ENCODE measurements at places on chromosomes 16 and 17.

DNA sequence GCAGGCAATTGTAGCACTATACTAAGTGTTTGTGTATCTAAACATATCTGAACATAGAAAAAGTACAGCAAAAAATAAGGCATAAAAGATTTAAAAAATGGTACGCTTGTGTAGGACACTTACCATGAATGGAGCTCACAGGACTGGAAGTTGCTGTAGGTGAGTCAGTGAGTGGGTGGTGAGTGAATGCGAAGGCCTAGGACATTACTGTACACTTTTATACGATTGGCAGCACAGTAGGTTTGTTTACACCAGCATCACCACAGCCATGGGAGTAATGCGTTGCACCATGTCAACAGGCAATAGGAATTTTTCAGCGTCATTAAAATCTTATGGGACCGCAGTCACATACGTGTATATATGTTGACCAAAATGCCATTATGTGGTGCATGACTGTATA lies 45.6 kb downstream of the DNAH9 start:
- DNase-seq = no peak

DNA sequence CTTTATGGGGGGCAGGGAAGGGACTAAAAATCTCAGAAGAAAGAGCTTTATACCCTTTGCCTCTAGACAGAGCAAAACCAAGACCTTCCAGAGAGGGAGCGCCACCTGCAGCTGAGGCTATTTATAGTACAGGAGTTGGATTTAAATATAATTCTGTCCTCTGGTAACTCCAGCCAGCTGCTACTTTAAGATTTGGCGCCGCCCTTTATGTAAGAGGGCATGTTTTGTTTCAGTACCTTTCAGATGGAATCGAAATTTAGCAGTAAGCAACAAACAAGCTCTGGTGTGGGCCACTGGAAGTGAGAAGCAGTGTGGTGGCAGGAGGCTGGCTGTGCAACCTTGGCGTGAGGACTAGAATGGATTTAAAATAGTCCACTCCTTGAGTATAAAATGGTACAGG lies 5.2 kb upstream of the GUCY2D start:
- peak; percentile 51 for DNase-seq

DNA sequence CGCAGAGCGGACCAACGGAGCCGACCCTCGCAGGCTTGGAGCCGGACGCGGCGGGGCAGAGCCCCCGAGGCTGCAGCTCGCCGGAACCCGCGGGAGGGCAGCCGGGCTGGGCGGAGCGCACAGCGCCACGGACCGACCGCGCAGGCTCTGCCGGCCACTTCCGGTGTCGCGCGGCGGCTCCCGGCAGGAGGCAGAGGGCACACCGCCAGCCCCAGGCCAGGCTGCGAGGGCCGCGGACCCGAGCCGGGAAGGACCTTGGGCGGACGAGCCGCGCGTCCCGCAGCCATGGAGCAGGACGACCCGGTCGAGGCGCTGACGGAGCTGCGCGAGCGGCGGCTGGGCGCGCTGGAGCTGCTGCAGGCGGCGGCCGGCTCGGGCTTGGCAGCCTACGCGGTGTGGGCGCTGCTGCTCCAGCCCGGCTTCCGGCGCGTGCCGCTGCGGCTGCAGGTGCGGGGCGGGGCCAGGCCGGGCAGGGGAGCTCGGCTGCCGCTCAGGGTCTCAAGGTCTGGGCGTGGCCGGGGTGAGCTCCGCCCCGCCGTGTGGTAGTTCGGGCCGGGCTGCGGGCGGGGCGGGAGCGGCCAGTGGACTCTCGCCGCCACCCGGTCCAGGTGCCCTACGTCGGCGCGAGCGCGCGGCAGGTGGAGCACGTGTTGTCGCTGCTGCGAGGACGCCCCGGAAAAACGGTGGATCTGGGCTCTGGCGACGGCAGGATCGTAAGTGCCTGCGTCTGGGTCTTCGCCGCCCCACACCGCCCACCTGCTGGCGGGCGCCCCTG lies at the start of gene ANTKMT:
ANTKMT (plus strand) TSS at position 157 of the 775 bp plus-strand sequence; CDS start at position 286, 129 bp downstream.
- DNase-seq = peak; percentile 52

GRCh38 chr17:49399995-49400394 lies 14.7 kb downstream of the PHB1 start:
- no peak for DNase-seq

DNA sequence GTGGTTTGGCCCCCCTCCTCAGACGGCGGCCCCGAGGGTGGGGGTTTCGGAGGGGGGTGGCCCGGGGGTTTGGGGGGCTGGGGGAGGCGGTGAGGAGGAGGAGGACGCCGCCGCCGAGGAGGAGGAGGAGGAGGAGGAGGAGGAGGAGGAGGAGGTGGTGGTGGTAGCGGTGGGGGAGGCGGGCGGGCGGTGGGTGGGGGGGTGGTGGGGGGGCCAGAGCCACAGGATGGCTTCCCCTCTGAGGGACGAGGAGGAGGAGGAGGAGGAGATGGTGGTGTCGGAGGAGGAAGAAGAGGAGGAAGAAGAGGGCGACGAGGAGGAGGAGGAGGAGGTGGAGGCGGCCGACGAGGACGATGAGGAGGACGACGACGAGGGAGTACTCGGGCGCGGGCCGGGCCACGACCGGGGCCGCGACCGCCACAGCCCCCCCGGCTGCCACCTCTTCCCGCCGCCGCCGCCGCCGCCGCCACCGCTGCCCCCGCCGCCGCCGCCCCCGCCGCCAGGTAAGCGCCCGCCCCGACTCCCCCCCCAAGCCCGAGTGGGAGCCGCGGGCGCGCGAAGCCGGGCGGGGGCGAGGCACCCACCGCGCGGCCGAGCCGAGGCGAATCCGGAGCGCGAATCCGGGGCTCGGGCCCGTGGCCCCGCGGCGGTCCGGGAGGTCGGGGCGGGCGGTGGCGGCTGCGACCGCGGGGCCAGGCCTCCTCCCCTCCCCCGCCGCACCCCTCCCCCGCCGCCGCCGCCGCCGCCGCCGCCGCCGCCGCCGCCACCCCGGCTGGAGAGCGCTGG lies 3.8 kb upstream of the CHD3 start:
- DNase-seq = peak; percentile 60

DNA sequence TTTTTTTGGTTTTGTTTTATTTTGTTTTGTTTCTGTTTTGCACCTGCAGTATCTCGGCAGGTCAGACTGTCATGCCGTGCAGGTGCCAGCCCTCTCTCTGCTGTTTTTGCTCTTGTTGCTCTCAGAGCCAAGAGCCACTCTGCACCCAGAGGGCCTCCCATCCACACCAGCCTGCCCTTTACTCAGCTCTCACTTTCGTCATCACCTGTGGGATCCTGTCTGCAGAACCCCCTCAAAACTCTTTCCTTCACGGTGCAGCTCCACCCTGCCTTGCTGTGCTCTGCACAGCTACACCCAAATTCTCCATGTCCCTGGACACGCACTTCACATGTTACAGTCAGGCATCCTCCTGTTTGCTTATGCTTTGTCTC lies 2.6 kb downstream of the AOC3 start:
- no peak for DNase-seq

DNA sequence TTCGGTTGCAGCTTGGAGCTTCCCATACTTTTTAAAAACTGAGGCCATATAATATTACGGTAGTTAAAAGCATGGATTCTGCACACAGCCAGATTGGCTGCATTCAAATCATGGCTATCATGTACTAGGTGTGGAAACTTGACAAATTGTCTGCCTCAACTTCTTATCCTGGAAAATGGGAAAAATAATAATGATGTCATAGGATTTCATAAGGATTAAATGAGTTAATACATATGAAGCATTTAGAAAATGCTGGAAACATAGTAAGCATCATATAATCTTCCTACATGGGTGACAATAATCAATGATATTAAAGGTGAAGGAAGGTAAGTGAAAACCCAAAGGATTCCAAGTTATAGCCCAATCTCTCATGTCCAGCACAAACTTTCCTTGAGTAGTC lies 588.5 kb upstream of the HSBP1 start:
- DNase-seq = no peak

- DNase-seq = no peak
These were observed 774.5 kb upstream of the RBFOX1 start for GRCh38 chr16:6558126-6558525.

GRCh38 chr16:71622088-71622487 lies 3.9 kb upstream of the MARVELD3 start:
- no peak for DNase-seq

- DNase-seq = no peak
These were observed 8.3 kb upstream of the RBFOX1 start for GRCh38 chr16:7324321-7324720.

- peak; percentile 63 for DNase-seq
These were observed 101.6 kb downstream of the RAB11FIP4 start for GRCh38 chr17:31492880-31493655.

GRCh38 chr16:17134586-17134985 lies 336.2 kb downstream of the XYLT1 start:
- DNase-seq = no peak

- no peak for DNase-seq
These were observed 7.8 kb downstream of the CLCN7 start for GRCh38 chr16:1466968-1467521.

DNA sequence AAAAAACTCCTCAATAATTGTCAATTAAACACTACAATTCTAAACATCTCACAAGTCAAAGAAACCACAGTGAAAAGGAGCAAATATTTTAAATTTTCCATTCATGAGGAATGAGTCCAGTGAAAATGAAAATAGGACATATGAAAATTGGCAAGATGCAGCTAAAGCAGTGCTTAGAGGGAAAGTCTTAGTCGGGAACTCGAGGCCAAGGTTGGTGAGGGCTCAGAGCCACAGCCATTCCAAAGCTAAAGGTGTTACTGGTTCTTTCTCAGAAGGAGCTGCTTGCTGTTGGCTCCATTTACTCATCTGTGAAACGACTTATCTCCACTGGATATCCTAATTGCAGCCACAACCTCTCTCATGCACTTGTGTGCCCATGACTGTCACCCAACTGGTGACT lies 6.5 kb downstream of the SLC38A8 start:
- DNase-seq = no peak

- DNase-seq = no peak
These were observed 358.6 kb upstream of the CDH11 start for GRCh38 chr16:65480281-65481091.

- DNase-seq = no peak
These were observed 221.5 kb downstream of the ZNF423 start for GRCh38 chr16:49634235-49635008.

DNA sequence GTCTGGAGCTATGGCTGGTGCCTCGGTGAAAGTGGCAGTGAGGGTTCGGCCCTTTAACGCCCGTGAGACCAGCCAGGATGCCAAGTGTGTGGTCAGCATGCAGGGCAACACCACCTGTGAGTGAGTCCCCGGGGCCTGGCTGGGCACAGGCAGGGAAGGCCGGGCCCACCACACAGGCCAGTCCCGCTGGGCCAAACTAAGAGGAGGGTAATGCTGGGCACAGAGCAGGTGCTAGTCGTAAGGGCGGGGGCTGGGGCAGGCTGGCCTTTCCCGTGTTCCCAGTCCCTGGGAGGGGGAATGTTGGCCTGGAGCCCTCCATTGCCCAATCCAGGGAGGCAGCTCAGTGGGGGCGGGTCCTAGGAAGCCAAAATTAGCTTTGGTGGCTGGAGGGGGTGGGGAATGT lies 2.5 kb downstream of the KIF1C start:
- DNase-seq = no peak

GRCh38 chr16:2702871-2703745 lies 16.9 kb downstream of the PRSS27 start:
- DNase-seq = no peak

DNA sequence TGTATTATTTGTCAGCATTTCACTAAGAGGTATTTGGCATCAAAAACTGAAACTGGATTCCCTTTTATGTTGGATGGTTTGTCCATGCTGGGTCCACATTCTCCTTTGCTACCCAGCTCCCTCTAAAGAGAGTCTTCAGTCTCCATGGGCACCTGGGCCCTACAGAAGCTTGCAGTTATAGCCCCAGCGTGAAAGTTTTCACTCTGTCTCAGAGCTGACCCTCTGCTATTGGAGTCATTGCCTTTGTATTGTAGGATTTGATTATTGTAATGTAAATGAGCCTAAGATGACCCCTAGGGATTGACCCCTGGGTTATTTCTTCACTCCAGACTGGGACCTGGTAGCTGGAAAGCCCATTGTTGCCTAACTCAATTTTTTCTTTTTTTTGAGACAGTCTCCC lies 1026.5 kb upstream of the EEF2KMT start:
- DNase-seq = no peak

DNA sequence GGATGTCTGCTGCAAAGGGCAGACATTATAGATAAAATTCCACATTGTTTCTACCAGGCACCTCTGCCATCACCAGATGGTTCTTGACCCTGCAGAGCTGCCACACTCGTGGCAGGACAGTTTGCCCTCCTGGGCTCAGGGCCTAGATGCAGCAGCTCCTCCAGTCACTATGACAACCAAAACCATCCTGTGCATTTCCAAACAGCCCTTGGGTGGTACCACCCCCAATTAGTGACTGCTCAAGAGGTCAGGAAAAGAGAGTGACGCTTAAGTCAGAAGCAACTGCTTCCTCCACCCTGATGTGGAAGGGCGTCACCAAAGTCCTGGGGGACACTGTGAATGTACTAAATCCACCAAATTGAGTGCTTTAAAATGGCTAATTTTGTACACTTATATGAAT lies 109.2 kb downstream of the C16orf95 start:
- no peak for DNase-seq

DNA sequence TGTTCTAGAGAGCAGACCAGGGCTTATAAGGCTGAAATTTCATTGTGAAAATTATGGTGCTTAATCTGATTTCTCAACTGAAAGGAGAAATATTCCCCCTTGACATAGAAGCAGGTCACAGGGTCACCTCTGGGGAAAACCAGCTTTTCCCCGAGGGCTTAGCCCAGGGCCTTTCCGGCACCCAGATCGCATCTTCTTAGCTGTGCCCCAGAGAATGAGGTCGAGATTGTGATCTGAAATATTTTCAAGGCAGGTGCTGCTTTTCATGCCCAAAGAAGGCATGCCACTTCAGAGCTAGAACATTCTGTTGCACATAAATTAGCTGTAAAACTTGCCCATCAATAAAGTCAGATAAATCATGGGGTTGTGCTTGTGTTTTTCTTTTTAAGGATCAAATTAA lies 25.4 kb upstream of the ARHGAP17 start:
- DNase-seq = no peak

- peak; percentile 68 for DNase-seq
These were observed 2.1 kb downstream of the GSE1 start for GRCh38 chr16:85615014-85615851.
